NCI-H1417 treated with DMSO at 0.1 percent for 48 hours (cell line): ENCODE measurements at places on chromosomes 2 and 18.

DNA sequence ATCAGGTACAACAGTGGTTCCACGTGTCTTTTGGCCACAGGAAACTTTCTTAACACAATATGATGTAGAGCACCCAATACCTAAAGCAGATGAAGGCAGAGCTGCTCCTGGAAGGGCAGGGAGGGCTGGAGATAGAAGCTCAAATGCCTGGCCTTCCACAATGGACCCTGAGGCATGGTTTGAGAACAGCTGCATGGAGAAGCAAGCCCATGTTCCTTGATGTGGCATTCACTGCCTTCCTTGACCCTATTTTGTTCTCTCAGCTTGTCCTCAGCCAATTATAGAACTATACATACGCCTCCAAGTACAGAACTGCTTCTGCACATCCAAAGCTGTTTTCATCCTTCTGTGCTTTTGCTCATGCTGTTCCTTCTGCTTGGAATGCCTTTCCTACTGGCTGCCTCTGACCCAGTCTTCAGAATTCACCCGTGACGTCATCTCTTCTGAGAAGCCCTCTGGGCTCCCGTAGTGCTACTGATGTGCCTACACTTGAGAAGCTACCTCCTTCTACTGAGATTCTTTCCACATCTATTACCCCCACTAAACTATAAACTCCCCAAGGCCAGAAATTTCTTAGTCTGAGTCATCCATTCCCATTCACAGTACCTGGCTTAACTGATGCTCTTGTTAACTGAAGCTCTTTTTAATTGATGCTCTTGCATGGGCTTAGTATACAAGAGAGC, 69.9 kb downstream of the CHRNA1 start:
- DNase-seq, result no peak

- DNase-seq, result peak; percentile 34
These were observed 790 bp upstream of the ACAA2 start for GRCh38 chr18:49814147-49814499.

- no peak for DNase-seq
These were observed 20.4 kb upstream of the CCL20 start for GRCh38 chr2:227793148-227793712.

- DNase-seq, result no peak
These were observed 27.7 kb downstream of the SMAD7 start for GRCh38 chr18:48922801-48923730.

GRCh38 chr2:24125956-24126355, 2.7 kb downstream of the FAM228B start:
- DNase-seq, result no peak

GRCh38 chr2:196729418-196729817, 70.1 kb downstream of the GTF3C3 start:
- DNase-seq, result no peak

- no peak for DNase-seq
These were observed 1.9 kb upstream of the ANKRD39 start for GRCh38 chr2:96859681-96860064.

- DNase-seq, result no peak
These were observed 36.7 kb downstream of the FAM117B start for GRCh38 chr2:202671317-202672035.

- no peak for DNase-seq
These were observed 22.4 kb upstream of the REV1 start for GRCh38 chr2:99512181-99512591.

DNA sequence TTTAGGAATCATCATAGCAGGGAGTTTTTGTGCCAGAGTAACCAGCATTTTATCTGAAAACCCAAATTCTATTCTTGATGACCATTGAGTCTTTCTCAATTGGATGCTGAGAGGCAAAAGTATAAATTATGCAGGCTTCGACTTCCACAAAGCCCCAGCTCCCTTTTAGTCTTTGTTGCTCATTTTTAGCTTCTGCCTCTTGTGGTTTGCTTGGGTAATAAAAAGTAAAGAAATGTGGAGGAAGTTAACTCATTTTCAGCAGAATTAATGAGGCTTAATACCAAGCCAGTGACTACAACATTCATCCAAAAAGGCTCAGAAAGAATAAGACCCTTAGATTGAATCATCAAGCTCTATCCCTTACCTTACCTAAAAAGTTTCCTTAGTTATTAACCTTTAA, 18.6 kb downstream of the ERMN start:
- DNase-seq, result no peak

- no peak for DNase-seq
These were observed 28.8 kb downstream of the WDFY1 start for GRCh38 chr2:223916181-223916920.

DNA sequence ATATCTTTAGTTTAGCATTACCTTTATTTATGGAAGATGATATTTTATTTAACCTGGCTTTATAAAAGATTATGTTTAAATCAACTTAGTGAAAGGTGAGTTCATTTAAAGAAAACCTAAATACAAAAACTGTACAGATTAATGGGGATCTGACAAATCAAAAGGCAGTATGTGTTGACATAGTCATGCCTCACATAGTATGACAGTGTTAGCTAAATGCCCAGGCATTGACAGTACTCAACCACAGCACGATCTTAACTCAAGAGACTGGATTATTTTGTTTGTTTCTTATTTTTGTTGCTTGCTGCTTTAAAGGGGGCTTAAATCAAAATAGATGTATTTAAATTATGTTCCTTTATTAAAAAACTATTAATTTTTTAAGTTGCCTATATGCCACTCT, 7.8 kb downstream of the DOK6 start:
- no peak for DNase-seq

GRCh38 chr18:26777351-26778053, 88.0 kb downstream of the AQP4 start:
- DNase-seq, result no peak

GRCh38 chr2:101106453-101107181, 44.6 kb downstream of the TBC1D8 start:
- no peak for DNase-seq

DNA sequence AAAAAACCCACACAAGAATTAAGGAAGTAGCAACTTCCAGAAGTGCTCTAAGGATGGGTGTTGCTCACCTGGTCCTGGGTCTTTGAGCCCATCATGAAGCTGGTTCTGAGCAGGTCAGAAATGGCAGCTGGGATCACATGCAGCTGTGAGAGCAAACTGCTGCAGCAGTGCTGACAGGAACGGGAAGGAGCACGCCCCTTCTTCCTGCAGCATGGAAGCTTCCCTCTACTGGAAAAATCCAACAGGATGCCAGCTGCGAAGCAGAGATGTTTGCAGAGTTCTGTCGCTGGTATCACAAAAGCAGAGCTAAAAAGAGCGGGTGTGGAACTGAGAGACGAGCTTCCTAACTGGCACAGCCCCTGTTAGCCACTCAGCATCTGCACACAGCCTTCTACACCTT, 33.7 kb downstream of the EIF4E2 start:
- DNase-seq, result no peak

DNA sequence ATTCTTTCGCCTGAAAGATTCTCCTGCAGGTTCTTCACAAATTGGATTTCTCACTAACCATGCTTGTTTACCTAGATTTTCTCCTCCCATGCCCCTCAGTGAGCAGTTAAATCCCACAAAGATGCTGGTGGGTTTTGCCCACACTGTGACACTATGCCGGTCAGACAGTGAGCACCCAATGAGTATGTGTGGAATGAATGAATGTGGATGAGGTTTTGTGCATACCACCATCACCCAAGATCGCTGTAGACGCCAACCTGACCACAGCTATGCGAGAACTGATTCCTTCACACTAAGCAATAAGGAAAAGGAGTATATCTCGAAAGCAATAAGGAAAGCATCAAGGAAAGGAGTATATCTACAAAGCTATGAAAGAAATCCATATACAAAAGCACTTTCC, 116.7 kb downstream of the PID1 start:
- DNase-seq, result no peak

- DNase-seq, result no peak
These were observed 105.9 kb downstream of the SOX11 start for GRCh38 chr2:5798084-5798483.

DNA sequence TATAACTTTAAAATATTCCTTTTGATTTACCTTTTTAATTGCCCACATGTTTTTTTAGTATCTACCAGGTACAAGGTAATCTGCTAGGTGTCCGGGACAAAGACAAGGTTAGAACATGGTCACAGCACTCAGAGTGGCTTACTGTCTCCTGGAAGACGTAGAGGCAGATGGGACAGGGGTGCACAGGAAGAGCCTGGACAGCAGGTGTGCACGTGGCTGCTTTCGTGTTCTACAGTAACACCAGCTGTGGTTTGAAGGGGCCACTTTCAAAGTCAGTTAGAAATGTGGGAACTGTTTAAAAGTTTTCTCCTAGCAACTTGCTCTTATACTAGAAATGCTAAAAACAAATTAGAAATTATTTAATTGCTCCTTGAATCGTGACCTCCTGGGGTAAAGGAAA, 102.9 kb upstream of the ALPP start:
- DNase-seq, result no peak

DNA sequence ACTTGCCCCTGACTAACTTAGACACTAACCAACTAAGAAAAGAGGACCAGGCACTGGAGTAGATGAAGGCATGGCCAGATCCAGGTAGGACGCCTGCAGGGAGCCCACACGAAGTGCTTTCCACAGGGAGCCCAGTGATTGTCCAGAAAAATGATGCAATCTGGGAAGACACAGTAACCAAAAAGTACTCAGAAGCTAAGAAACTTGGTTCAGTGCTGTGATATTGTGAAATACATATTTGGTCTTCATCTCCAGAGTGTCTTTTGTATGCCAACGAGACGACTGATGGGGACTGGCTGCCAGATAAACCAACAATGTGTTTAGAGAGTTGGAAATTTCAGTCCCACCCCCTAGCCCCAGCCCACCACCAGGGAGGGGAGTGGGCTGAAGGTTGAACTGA, 135.0 kb downstream of the SP3 start:
- no peak for DNase-seq

GRCh38 chr2:235534678-235535422, 41.0 kb downstream of the AGAP1 start:
- no peak for DNase-seq

GRCh38 chr2:28004086-28004485, 113.6 kb downstream of the BABAM2 start:
- DNase-seq, result no peak

DNA sequence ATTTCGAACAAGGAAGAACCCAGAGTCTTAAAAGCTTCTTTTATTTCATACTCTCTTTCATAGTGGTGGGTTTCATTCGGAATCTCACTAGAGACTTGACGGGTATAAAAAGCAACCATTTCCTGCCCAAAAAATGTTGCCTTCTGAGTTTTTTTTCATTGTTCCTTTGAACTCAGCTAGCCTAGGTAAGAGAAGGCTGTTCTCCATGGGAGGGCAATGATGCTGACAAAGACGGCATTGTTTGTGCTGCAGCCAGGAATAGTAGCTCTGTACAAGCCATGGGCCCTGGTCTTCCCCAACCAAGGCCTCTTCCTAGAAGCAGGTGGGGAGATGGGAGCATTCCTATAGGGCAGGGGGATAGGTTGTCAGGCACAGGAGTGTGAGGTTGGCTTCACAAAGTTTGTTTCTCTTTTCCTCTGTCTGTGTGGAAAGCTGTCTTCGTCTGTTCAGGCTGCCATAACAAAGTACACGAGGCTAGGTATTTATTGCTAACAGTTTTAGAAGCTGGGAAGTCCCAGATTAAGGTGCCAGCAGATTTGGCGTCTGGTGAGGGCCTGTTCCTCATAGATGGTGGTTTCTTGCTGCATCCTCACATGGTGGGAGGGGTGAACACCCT, 405.1 kb downstream of the NBAS start:
- no peak for DNase-seq

GRCh38 chr2:9099341-9099751, 95.9 kb upstream of the MBOAT2 start:
- DNase-seq, result no peak

DNA sequence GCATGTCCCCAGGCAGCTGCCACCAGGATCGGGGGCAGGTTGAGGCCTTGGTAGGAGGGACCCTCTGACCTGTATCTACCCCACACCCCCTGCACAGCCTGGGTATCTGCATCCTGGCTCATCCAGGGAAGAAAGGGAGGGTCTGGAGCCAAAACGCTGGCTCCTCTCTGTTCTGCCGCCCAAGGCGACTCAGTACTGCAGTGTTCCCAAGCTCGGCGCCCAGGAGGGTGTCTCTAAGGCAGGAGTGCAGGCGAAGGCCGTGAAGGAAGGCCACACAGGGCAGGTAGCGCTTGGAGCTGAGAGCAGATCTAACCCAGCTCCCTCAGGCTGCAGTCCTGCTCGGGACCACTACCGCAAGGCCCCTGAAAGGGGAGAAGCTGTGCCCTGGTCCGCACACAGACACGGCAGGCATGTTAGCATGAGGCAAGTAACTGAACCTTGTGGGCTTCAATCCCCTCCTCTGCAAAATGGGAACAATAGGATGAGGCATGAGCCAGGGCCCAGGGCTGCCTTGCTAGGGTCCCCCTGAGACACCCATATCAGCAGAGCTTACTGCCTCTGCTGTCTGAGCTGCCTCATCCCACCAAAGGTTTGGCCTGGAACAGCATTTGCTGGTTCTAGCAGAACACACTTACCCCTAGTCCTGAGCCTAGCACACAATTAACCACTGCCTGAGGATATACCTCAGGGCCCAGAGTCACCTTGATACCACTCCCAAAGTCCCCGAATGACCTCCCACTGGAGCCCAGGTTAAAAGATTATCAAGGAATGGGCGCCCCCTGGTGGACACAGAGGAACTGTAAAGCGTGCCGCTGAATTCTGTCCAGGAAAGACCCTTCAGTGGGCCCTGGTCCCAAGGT, 6.5 kb downstream of the PTMA start:
- no peak for DNase-seq

- DNase-seq, result no peak
These were observed 4.9 kb downstream of the KCNIP3 start for GRCh38 chr2:95301876-95302641.

GRCh38 chr2:68755071-68755470, 20.5 kb downstream of the ARHGAP25 start:
- DNase-seq, result no peak
